ENCODE measurements at places on chromosomes 3 and 15. TPM values are rescaled to one million over a fixed set of nuclear protein-coding genes. Genes with fewer than 3 reads are reported as not detected.

The CILP gene
- not detected for total RNA-seq

The CCDC13 gene
- 1.4 TPM for total RNA-seq

GRCh38 chr3:66211779-66212178 is 9.0 kb upstream of the SLC25A26 start:
- DNase-seq = no peak

GRCh38 chr3:187963677-187964385 is 190.1 kb upstream of the LPP start:
- DNase-seq = peak; percentile 96

The TMEM212 gene
- not detected for total RNA-seq

- no peak for DNase-seq
These were observed 88.6 kb upstream of the RASGRF1 start for GRCh38 chr15:79179108-79179561.

All from G401 (cell line).